ENCODE measurements at places on chromosomes 12 and 14.

GRCh38 chr12:121808623-121809022, 4.8 kb downstream of the SETD1B start:
- no peak for DNase-seq

DNA sequence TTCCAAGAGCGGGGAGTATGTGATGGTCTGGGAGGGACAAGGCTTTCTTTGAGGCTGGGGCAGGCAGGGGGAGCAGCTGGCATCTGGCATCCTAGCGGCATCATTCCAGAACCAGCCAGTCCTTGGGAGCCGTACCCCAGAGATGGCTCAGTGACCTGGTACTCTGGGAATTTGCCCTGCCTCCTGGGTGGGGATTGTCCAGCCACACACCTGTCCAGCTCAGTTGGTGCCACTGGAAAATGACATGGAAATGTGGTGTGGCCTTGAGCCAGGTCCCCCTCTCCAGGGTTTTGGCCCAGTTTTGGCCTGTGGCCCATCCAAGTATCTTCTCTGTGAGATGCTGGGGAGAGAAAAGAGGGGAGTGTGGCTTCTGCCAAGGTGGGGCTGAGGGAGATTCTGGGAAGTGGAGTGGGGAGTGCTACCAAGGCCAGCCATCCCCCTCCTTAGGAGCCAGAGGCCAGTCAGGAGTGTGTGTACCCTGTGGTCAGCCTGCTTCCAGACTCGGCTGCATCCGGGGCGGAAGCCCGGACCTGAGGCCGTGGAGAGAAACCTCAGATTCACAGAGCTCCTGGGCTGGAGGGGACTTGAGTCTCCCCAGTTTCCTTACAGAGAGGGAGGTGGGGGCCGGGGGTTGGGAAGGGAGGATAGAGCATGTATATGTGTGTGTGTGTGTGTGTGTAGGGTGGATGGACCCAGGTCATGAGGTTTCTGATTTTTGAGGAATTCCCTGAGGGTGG, 14.7 kb upstream of the KRT80 start:
- no peak for DNase-seq

DNA sequence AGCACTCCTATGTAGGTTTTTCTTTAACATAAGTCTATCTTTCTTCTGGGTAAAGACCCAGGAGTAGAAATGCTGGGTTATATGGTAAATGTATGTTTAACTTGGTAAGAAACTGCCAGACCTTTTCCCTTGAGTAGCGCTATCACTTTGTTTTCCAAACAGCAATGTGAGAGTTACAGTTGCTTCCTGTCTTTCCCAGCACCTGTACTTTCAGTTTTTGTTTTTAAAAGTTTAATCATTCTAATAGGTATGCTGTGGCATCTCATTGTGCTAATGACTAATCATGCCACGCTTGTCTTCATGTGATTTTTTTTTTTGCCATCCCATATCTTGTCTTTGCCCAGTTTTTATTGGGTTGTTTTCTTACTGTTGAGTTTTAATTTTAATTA, 28.1 kb downstream of the GIT2 start:
- DNase-seq, result no peak

GRCh38 chr12:52837413-52837741, 3.3 kb upstream of the KRT79 start:
- no peak for DNase-seq

DNA sequence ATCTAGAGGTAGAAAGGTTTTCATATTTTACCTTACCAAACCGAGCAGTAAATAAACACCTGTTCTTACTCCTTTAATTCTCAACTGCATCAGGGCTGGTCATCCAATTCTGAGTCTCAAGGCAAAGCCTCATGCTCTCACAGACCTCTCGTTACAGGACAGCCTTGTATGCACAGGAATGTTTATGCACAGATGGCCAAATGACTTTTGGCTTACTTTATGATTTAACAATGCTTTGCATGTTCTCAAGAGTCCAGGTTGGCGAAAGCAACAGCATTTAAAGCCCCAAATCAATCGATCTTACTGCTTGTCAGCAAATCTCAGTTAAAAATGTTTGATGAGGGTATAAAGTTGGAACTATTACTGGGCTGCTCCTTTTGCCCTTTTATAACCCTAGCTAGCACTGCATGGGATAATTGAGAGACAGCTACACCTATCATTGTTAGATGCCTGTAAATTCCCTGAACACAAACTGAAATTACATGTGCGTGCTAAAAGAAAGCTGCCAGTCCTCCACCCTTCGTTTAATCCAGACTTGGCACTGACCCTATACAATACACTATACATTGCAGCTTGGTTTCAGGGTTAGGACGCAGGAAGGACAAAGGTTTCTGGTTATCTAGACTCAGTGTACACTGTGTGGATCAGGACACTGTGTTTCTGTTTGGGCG, 63.6 kb downstream of the TMCC3 start:
- no peak for DNase-seq

DNA sequence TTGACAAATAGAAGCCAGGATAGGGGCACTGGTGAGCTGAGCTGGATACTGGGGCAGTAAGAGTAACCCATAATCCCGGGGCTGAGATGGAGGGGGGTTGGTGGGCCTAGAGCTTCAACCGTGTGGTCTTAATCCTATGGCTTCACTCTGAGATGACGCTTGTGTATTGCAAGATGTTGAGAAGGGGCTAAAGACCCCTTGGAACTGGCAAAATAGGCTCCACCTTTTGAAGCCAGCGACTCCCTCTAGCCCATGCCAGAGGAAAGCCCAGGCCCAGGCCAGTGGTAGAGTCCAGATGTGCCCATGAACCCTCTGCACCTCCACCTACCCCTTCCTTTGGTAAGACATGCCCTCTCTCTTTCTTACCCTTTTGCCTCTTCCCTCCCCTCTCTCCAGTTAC, 4.6 kb downstream of the HOXC12 start:
- no peak for DNase-seq

- no peak for DNase-seq
Observed at GRCh38 chr12:4064008-4064407, 190.8 kb upstream of the PARP11 start.

GRCh38 chr12:79331870-79332269, 358.9 kb downstream of the PAWR start:
- no peak for DNase-seq

DNA sequence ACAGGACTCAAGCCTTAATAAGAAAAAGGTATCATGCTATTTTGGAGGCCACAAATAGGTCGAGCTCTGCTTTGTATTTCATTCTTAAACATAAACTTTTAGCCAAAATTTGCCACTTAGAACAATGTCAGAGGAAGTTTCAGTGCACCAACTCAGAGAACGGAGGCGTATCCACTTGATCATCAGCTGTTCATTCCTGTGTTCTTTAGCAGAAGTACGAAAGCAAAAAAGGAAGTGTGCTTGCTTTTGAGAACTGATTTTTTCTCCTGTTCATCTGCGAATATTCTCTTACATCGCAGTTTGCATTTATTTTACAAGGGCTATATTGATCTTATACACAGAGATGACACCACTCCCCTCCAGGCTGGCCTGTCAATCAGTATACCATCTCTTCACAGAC, 188.6 kb upstream of the SOX5 start:
- no peak for DNase-seq

GRCh38 chr14:85461432-85462133, 68.4 kb upstream of the FLRT2 start:
- DNase-seq, result no peak

All from stimulated activated CD8-positive, alpha-beta memory T cell treated with anti-CD3 and anti-CD28 coated beads, Interleukin-15, amount 100 ng/mL, for 1 hour (primary cell).